Aorta (tissue), 5 donors: ENCODE measurements at places on chromosomes 1 and 21.
A peak's percentile ranks its signal among the peaks of the same experiment; 100 is the strongest.

GRCh38 chr1:169108863-169109560, 2.5 kb downstream of the ATP1B1 start:
- no peaks in the 10 kb centered on the region for H3K27me3 ChIP-seq
- no peak overlapping the region for H3K4me3 ChIP-seq
- H3K27ac ChIP-seq: no peak overlapping the region
- H3K36me3 ChIP-seq: no peaks in the 10 kb centered on the region
- no peak for DNase-seq
- peaks cover 4% of the 10 kb centered on the region for H3K4me1 ChIP-seq

DNA sequence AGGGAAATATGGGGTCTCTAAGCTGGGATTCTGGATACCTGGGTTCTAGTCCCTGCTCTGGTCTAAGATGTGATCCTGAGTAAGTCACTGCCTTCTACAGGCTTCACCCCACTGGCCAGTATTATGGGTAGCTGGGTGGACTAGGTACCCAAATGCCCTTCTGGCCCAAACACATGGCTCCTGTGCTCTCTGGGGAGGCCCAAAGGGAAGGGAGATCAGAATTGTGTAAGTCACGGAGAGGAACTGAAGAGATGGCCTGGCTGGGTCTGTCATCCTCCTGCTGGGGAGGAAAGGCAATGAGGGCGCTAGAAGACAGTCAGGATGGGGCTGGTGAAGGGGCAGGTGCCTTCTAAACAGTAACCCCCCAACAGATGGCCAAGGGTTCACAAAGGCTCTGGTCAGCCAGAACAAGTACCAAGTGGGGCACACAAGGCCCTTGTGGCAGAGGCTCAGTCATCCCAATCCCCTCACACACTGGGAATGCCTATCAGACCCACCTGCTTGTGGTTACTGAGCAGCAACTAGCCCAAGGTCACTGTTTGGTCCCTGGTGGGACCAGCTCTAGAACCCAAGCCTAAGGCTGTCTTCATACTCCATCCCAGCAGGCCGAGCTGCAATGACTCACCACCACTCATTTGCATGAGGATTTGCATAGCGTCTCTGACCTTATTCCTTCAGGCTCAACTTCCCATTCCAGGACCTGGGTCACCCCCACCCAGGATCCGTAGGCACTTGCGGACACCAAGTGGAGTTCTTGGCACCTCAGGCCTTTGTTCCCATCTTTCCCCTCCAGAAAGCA, 9.2 kb downstream of the MEF2D start:
- DNase-seq: no peak
- H3K4me3 ChIP-seq: no peak overlapping the region
- H3K36me3 ChIP-seq: no peaks in the 10 kb centered on the region
- H3K4me1 ChIP-seq: peaks cover 11% of the 10 kb centered on the region

DNA sequence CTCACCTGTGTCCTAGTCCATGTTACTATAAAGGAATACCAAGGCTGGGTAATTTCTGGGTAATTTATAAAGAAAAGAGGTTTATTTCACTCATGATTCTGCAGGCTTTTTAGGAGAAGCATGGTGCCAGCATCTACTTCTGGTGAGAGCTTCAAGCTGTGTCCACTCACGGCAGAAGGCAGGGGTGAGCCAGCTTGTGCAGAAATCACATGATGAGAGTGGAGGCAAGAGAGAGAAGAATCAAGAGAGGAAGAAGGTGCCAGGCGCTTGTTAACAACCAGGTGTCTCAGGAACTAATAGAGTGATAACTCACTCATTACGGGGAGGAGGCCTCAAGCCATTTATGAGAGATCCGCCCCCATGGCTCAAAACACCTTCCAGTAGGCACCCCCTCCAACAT, 67.5 kb upstream of the CD34 start:
- no peak overlapping the region for H3K4me3 ChIP-seq
- H3K27me3 ChIP-seq: no peaks in the 10 kb centered on the region
- no peak for DNase-seq
- H3K4me1 ChIP-seq: no peaks in the 10 kb centered on the region
- no peak overlapping the region for H3K27ac ChIP-seq

DNA sequence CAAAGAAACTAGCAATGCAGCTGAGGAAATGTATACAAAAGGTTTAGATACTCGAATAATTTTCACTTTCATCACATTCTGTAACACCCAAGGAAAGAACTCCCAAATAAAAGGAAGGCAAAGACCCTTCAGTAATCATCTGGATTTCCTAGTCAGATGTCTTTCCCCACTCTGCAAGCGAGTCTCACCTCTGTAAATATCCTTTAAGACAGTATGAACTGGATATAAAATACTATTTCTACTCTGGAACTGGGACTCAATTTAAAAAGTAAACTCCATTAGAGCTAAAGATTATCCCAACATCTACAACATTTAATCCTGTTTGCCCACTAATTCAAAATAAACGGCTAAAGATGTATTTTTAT, 27.0 kb downstream of the C2CD2 start:
- H3K4me3 ChIP-seq: no peak overlapping the region
- H3K27me3 ChIP-seq: no peaks in the 10 kb centered on the region
- H3K36me3 ChIP-seq: no peaks in the 10 kb centered on the region
- DNase-seq: no peak

- no peak for DNase-seq
- no peak overlapping the region for H3K4me3 ChIP-seq
- no peak overlapping the region for H3K27ac ChIP-seq
- no peaks in the 10 kb centered on the region for H3K36me3 ChIP-seq
- no peaks in the 10 kb centered on the region for H3K27me3 ChIP-seq
Measured at GRCh38 chr1:172914501-172915144, 136.1 kb downstream of the TNFSF18 start.

GRCh38 chr1:44405031-44405797, at the start of gene RNF220:
RNF220 (plus strand) TSS chr1:44405255.
- peaks cover 2% of the 10 kb centered on the region for H3K4me1 ChIP-seq
- DNase-seq: peak; percentile 84
- H3K36me3 ChIP-seq: no peaks in the 10 kb centered on the region
- no peak within 1 kb of the TSS for H3K27ac ChIP-seq
